ENCODE measurements at places on chromosomes 5 and 9.

DNA sequence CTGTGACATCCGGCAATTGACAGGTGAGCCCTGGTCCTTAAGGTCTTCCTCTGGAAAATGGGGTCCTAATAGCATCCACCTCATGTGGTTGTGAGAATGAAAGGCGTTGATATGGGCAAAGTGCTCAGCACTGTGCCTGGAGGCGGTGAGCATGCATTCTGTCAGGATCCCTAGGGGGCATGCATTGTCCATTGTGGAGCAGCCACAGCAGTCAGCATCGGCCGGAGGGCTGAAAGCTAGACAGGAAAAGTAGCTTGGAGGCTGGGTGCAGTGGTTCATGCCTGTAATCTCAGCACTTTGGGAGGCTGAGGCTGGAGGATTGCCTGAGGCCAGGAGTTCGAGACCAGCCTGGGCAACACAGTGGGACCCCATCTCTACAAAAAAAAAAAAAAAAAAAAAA is 122.2 kb downstream of the LHX2 start:
- DNase-seq: peak; percentile 81

GRCh38 chr5:135127439-135128240 is 93.6 kb upstream of the PITX1 start:
- DNase-seq: no peak

- DNase-seq: no peak
Observed at GRCh38 chr5:93870649-93871048, 129.2 kb upstream of the POU5F2 start.

GRCh38 chr5:172403189-172403796 is 51.0 kb downstream of the SH3PXD2B start:
- no peak for DNase-seq

DNA sequence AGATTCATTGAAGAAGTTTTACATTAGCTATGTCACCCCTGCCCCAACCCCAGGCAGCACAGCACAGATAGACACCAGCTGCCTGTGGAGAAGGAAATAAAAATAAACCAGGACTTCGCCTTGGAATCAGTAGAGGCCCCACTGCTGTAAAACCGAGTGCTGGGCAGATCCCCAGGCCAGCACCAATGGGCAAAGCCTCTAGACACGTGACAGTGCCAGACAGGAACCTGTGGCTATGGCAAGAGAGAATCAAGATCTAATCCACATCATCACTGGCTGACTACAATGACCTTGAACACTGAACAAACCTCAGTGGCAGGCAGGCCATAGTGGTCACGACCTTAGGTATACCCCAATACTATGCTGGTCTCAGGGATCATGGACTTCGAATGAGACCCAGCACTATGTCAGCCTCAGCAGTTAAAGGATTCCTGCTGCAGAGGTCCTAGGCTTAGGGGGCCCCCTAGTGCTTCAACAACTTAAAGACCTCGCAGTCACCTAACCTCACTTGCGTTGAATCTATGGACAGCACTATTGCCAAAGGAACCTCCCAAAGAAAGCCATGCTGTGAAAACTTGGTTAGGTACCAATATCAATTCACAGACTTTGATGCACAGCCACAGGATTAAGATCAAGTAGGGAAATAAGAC is 2118.6 kb upstream of the C9orf72 start:
- no peak for DNase-seq

GRCh38 chr9:15138357-15138686 is 168.7 kb downstream of the TTC39B start:
- no peak for DNase-seq

DNA sequence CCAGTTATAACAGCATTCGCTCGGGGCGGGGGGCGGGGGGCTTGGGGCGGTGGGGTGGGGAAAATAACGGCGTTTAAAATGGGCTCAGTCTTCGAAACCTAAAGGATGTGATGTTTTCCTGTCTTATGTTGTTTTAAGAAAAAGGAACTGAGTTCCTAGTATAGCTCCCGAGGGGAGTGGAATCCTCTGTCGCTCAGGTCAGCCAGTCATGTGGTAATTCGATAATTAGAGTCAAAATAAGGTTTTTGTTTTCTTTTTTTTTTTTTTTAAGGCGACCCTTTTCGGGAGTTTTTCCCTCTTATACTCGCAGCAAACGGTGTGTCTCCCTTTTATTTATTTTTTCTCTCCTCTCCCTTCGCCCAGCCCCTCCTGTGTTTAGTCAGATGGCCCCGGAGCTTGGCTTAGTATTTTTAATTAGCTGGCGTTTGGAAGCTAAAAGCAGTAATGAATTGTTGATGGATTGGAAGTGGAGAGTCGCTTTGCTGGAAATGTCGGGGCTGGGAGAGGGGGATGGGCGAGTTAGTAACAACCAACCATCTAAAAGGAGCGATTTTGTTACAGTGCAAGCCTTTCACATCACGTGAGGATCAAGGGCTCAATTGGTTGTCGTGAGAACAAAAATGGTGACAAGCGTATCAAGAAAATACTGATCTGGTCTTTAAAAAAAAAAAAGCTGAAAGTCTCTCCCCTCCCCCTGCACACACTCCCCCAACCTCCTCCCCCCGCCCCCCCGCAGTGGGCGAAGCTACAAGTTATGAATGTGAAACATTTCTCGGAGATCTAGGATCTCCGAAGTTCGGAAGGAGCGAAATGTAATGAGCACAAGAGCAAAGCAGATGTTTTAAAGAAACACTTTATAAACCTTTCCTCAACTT is 714 bp upstream of the ZNF608 start:
- no peak for DNase-seq

GRCh38 chr5:154368041-154368800 is 77.6 kb upstream of the SAP30L start:
- no peak for DNase-seq

- DNase-seq: no peak
Observed at GRCh38 chr9:109755040-109755439, 25.0 kb upstream of the PALM2AKAP2 start.

GRCh38 chr9:91800473-91801030 is 149.5 kb downstream of the ROR2 start:
- no peak for DNase-seq

GRCh38 chr9:132673355-132673754 is 3.1 kb downstream of the GTF3C4 start:
- DNase-seq: no peak

DNA sequence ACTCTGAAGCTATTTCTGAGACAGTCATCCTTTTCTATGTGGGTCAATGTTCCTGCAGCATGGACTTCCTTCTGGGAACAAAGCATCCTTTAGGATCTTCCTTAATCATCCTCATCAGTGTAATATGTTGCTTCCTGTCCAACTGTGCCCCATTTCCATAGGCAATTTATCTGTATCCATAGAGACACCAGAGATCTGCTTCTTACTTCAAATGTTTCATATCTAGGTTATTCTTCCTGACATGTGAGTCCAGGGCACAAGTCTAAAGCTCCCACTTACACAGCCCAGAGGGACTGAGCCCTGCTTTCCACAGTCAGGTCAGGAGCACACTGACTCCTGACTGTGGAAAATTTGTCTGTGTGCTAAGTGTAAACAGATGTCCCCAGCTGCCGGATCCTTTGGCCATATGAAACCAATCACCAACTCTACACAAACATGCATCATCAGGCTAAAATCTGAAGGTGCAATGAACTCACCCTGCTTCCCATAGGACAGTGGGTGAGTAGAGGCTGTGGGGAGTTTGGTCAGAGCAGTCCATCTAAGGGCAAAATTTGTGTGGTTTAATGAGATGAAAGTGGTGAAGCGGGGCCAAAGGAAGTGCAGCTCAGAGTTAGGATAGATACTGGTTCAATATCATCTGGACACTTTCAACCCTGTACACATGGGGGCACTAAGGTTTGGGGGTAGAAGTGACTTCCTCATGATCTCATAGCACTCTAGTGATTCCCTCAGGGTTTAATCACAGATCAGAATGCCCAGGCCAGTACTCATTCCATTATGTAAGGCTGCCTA is 85.2 kb upstream of the TNC start:
- no peak for DNase-seq

- DNase-seq: no peak
Observed at GRCh38 chr9:114664181-114664580, 6.6 kb upstream of the TEX53 start.

GRCh38 chr9:122107291-122107805 is 14.2 kb upstream of the TTLL11 start:
- no peak for DNase-seq

GRCh38 chr9:4797854-4798150 is 5.1 kb downstream of the RCL1 start:
- DNase-seq: peak; percentile 16

GRCh38 chr5:120507800-120508463 is 43.8 kb downstream of the PRR16 start:
- DNase-seq: no peak

DNA sequence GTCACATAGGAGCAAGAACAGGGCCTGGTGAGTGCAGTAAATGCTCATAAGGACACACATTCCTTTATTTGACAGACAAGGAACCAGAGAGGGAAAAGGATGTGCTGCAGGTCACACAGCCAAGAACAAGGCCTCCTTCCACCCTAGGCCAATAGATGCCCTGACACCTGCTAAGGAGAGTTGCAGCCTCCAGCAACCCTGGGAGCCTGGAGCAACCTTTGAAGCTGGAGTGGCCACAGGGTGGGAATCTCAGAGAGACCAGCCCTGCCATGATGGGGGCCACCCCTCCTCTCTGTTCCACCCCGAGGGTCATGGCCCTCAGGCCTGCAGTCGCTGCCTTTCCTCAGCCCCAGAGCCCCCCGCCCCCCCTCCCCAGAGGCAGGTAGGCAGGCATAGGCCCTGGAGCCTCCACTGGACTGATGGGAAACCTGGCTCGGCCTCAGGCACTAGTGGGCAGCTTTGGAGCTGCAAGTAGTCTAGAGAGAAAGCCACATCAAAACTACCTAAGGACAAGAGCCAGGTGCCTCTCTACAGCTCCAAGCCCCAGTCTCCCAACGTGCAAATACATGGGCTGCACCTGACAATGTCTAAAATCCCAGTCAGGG is 116.1 kb upstream of the SPOCK1 start:
- DNase-seq: no peak

DNA sequence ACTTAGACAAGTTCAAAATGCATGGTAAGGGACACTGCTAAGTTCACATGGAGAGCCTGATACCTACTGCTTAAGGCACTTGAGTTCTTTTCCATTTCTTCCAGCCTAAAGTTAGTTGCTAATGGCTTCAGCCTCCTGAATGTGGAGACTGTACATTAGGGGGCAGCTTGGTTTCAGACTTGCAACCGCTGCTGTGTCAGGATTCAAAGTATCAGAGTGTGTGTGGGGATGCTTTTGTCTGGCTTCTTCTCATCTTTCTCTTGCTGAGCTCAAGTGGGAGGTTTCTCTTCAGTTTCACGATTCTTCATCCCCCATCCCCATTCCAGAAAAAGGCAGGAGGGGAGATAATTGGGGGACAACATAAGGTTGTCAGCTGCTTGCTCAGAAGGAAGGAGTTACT is 49.4 kb downstream of the ATP10B start:
- DNase-seq: no peak

DNA sequence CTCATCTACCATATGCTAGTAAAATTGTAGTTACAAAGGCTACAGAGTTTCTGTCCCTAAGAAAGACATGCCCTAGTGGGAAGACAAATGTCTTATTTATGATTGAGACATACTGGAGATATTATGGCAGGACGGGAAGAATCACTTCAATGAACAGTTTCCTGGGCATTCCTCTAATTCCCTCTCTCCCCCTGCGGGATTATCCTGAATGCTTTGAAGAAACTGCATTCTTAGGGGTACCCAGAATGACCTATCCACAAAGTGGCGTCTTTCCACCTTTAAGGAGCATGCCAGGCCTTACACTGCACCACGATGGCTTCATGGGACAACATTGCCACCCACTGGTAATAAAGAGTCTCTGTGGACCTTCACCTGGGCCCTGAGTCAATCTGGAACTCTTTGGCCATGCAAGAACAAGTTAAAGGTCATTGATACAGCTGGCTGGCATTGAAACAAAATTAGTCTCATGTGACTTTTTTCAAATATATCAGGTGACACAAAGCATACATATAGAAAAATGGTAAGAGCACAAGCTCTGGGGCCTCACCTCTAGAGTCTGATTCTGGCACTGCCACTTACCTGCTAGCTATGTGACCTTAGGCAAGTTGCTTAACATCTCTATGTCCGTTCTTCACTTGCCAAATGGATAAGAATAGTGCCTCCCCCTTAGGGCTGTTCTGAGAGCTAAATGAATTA is 32.0 kb downstream of the ANKRD55 start:
- DNase-seq: no peak

DNA sequence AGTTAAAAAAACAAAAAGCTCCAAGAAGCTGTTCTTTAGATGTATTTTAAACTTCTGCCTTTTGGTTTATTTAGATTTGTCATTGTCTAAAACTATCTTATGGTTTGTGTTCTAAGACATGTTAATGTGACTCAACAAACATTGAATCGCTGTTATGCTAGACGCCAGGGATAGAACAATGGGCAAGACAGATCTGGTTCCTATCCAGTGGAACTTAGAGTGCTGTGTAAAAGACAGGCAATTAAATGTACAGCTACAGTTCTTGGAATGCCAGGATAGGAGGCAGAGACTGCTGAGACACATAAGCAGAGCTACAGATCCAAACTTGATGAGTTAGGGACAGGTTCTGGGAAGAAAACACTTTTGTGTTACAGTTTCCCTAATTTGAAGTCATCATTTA is 22.4 kb downstream of the LYRM7 start:
- no peak for DNase-seq

DNA sequence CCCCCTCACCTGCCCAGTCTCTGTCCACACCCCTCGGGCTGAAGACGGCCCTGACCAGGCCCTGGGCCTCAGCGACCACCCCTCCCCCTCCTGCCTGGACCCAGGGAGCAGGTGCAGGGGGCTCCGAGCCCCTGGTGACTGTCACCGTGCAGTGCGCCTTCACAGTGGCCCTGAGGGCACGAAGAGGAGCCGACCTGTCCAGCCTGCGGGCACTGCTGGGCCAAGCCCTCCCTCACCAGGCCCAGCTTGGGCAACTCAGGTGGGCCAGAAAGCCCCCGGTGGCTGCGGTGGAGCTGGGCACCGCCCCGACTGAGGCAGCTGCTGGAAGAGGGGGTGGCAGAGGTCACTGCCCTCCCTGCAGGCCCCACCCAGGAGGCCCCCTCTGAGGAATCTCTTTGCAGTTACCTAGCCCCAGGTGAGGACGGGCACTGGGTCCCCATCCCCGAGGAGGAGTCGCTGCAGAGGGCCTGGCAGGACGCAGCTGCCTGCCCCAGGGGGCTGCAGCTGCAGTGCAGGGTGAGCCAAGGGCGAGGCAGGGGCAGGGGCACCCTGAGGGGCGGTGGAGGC is 7.7 kb downstream of the ENTPD8 start:
- DNase-seq: no peak

GRCh38 chr5:59282726-59283125 is 610.8 kb downstream of the PDE4D start:
- no peak for DNase-seq

GRCh38 chr5:118696076-118696475 is 292.3 kb downstream of the DTWD2 start:
- no peak for DNase-seq

- DNase-seq: no peak
Observed at GRCh38 chr9:13110766-13111417, 168.6 kb downstream of the MPDZ start.

DNA sequence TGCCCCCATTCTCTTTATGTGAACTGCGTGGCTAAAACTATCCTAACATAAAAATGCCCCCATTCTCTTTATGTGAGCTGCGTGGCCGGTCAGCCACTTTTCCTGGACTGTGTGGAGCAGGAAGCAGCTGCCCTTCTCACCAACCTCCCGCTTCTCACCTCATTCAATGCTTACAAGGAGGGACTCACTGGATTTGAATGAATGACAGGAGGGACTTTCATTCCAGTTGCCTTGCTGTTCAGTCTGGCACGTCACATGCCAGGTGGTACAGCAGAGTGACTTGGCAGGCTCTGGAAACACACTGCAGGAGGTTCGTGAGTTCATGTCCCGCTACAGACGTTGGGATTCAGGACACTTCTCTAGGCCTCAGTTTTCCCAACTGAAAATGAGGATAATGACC is 60.2 kb upstream of the NFIL3 start:
- DNase-seq: no peak

- DNase-seq: no peak
Observed at GRCh38 chr5:14557203-14557770, 24.3 kb upstream of the OTULINL start.
